ENCODE measurements at places on chromosomes 16 and 17.

- no peak for DNase-seq
These were observed 247.0 kb upstream of the CIBAR2 start for GRCh38 chr16:85359147-85359822.

DNA sequence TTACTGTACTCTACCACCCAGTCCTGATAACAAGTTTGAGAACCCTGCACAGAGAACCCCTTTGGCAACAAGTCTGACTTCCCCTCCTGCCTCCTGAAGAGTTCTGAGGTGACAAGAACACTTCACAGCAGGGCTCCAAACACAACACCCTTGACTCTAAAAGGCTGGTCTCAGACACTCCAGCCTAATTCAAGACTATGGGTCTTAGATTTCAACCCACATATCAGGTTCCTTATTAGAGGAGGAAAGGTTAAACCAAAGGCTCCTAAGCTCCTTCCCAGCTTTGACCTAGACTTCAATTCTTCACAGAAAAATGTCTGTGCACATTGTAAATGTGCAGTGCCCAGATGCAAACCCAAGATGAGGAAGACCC, 23.0 kb downstream of the RANBP10 start:
- no peak for DNase-seq

DNA sequence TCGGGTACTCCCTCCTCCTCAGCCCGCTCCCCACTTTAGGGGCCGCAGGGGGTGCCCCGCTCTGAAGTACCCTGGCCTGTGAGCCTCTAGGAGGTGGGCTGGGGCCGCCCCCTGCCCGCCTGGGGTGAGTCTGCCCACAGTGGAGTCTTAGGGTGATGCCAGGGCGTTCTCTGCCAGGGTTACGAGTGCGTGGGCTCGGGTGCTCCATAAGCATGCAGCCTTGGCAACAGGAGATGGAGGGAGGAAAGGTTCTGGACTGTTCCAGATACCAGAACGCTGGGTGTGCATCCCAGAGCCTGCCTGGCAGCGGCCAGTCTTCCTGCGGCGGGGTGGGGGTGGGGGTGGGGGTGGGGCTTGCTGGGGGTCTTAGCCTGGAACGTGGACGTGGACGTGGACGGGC, 15.9 kb downstream of the CACNA1H start:
- DNase-seq, result no peak

GRCh38 chr17:57284984-57285646, 28.8 kb downstream of the MSI2 start:
- DNase-seq, result no peak

DNA sequence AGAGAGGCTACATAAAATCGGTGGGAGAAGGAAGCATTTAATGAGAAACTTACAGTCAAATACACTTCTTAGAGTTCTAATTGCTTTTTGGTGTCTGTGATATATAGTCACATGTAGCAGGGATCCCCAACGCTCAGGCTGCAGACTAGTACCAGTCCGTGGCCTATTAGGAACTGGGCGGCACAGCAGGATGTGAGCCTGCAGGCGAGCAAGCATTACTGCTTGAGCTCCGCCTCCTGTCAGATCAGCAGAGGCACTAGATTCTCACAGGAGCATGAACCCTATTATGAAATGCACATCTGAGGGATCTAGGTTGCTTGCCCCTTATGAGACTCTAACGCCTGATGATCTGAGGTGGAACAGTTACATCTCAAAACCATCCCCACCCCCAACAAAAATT, 158.5 kb downstream of the TANC2 start:
- peak; percentile 66 for DNase-seq

DNA sequence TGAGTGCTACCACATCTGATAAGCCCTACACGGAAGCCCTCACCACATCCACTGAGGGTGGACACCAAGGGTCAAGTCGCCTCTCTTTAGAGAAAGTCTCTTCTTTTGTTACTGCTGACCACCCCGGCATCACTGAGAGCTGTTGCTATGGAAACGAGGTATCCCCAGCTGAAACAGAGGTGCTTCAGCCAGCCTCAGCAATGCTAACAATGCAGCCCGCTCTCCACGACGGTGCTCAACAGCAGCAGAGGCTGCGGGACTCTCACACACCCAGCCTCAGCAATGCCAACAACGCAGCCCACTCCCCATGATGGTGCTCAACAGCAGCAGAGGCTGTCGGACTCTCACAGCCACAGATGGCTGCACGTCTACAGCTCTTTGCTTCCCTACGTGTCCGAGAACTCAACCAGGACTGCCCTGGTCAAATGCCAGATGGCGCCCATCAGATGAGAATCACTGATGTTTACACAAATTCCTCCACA, 41.4 kb downstream of the VPS53 start:
- peak; percentile 62 for DNase-seq

- peak; percentile 57 for DNase-seq
These were observed 292.5 kb downstream of the XYLT1 start for GRCh38 chr16:17177959-17178905.

DNA sequence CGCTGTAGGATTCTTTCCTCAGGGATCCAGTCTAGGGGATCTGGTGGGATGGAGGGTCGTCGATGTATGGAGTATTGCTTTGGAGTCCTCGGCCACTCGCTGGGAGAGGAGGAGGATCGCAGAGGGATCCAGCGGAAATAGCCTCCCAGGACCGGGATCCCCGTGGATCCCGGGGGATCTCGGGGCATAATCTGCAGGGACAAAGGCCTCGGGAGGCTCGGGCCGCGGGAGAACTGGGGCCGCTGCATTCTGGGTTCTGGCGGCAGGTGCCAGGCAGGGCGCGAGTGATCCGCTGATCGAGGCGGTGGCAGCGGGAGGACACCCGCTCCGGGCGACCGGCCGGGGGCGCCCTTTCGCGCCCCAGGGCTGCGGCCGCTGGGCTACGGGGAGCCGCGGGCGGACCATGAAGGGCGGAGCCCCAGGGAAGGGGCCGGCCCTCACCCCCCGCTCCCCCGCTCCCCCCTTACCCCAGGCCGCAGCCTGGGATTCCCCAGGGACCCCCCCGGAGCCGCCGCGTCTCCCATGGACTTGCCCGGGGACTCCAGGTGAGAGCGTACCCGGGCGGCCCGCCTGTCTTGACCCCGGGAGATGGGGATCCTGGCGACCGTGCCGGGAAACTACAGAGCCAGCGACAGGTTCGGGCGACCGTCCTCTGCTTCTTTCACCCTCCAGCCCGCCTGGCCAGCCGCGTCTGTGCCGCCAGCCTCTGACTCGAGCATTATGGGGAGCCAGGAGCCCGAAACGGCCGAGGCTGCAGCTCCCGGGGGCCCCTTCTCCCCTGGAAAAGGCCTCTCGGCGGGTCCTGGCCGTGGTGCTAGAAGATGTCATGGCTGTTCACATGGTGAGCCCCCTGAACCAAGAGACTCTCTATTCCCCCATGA, 604 bp downstream of the PRR14 start:
- peak; percentile 79 for DNase-seq

GRCh38 chr16:82935766-82936165, 309.0 kb downstream of the CDH13 start:
- DNase-seq, result no peak

DNA sequence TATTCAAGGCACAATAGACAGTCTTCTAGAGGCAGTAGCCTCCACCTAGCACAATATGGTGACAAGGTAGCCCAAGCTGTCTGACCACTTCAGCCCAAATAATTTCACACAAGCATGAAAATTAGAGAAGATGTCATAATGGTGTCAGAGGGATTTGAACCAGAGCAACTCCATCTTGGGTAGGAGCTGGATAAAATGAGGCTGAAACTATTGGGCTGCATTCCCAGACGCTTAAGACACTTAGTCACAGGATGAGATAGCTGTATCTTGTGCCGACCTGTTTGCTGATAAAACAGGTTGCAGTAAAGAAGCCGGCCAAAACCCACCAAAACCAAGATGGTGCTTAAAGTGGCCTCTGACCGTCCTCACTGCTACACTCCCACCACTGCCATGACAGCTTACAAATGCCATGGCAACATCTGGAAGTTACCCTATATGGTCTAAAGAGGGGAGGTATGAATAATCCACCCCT, 192.6 kb downstream of the CPPED1 start:
- peak; percentile 39 for DNase-seq

- DNase-seq, result no peak
These were observed 45.2 kb upstream of the DHX40 start for GRCh38 chr17:59520251-59520650.

DNA sequence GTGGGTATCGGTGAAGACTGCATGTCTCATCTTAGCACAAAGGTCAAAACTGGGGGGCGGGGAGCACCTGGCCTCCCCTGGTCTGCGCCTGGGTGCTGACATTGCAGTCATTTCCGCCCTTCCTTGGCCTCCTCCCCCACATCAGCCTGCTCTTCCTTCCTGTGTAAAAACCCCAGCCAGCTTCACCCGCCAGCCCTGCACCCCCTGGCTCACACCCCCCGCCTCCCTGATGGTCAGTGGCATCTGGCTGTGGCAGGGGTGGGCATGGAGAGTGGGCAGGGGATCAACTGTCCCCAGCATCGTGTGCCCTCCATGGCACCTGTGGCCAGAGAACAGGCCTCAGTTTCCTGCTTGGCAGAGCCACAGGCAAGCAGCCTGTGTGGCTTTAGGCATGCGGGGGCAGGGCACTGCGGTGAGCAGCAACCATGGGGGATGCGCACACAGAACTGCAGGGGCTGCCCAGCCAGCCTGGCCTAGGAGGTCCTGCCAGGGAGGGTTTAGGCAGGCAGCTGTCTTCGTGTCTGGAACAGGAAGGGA, 26.5 kb upstream of the LASP1NB start:
- DNase-seq, result no peak

GRCh38 chr16:27879601-27880247, 183.8 kb downstream of the GSG1L start:
- DNase-seq, result no peak

DNA sequence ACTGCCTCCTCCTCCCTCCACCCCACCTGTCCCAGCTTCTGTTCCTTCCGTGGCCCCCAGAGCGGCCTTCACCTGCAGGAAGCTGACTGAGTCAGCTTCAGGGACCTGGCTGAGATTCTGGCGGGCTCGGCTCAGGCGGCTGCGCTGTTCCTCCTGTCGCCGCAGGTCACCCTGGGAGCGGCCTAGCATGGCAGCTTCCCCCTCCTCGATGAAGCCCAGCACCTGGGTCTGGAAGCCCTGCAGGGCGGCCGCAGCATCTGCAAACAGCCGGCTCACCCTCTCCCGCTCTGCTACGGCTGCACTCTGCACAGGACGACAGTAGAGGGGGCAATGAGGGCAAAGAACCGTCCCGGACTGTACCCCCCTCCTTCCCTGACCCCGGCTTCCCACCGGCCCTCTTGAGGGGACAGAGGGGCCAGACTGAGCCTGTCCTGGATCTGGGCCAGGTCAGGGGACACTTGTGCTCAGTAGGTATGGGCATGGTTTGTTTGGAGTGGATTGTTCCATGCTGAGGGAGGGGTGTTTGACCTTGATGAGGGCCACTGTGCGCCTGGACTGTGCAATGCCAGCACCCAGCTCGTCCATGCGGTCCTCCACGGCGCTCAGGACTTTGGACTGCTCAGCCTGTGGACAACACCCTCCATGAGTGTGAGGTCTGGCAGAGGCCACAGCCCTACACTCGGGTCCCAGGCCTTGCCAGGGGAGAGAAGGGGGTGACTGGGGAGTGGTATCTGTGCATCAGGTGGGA, 2.0 kb downstream of the TRIM47 start:
- DNase-seq, result peak; percentile 85

GRCh38 chr16:27407133-27407532, 5.2 kb downstream of the IL21R start:
- no peak for DNase-seq

DNA sequence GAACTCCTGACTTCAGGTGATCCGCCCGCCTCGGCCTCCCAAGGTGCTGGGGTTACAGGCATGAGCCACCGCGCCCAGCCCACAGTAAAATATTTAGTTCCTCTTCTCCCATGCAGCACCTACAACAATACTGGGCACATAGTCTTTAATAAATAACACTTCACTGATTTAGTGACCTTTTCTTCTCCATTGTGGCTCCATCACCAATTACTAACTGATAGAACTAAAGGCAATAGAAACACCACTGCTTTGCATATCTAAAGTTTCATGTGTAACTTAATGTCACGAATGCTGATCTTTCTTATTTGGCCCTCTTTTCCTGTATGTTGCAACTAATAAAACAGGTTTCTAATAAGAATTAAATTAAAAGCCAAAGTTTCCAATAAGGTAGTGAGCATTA, 38.9 kb downstream of the TRIM37 start:
- DNase-seq, result no peak

DNA sequence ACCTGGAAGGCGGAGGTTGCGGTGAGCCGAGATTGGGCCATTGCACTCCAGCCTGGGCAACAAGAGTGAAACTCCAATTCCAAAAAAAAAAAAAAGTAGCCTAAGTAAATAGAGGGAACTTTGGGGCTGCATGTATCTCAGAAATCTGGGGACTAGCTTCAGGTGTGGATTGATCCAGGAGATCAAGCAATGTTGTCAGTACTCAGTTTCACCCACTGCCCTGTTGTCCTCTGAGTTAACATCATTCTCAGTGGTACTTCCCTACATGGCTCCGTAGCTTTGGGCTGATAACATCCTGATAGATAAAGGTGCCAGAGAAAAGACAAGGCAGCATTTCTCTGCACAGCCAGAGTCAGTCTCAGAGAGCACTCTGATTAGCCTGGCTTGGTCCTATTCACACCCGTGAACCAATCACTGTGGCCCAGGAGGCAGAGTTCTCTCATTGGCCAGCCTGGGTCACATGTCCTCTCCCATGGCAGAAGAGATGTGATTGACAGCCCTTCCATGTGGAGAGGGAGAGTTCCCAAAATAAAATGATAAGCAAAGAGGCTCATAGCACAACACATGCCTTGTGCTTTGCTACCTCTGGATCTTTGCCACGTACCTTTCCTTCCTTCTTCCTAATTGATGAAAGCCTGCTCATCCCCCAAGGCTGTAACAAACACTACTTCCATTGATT, 99.6 kb downstream of the ABCC1 start:
- DNase-seq, result no peak

- no peak for DNase-seq
These were observed 29.7 kb downstream of the MRC2 start for GRCh38 chr17:62657145-62657665.

DNA sequence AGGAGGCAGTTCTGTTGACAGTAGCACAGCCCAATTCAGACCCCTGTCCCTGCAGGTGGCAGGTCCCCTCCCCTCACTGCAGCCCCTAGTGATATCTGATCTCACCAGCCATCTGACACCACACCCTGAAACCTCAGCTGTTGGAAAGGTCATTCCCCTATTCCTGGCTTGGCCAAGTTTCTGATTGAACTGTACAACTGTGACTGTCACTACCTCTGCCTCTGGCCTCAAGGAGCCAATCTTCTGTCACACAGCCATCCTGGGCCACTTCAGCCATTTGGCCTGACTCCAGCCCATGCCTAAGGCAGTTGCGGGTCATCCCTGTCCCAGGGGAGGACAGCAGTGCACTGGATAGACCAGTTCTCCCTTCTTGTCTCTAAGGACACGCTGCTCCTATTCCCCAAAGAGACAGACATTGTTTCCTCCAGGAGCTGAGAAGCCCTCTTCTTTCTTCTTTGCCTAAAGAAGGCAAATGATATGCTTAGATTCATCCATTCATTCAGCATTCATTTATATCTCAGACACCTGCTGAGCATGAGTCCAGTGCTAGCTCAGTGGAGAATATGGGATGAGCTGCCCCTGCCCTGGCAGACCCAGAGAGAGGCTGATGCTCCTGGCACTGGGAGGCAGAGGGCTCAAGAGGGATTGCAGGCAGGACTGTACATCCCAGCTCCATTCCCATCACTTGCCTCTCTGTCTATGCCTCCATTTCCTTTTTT, 4.6 kb upstream of the ALDOA start:
- DNase-seq, result peak; percentile 71

GRCh38 chr16:27106305-27106704, 39.6 kb downstream of the C16orf82 start:
- DNase-seq, result no peak

Data from islet precursor cell (in vitro differentiated cells).